ENCODE measurements at places on chromosomes 5 and 9.

DNA sequence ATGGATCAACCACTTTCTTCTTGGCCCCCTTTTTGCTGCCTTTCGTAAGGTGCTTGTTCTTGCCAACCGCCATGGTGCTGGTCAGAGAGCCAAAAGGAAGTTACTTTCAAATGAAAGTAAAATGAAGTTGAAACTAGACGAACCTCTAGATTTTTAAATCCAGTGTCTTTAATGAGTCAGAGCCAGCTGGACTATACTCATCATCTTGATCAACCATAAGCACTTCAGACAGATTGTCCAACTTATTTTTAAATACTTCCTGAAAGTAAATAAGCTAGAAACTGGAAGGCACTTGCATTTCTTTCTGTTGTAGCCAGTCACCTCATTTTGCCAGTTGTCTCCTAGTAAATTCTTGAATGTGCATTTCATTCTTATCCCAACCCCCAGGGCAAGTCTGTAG, 48.9 kb downstream of the JMY start:
- DNase-seq = no peak

DNA sequence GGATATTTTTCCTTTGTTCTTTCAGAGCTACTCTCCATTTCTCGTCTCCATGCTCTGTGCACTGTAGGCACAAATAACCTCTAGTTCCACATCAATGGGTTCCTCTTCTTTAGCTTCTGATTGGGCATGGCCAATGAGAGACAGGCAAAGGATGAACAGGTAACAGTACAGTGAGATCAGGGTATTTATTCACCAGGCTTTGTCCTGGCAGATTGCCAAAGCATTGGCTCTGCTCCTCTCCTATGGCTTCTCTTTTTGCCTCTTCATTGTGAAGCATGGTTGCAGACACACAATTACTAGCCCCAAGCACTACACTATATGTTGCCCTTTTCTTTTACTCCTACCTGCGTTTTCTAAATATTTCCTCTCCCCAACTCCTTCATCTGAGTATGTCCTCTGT, 215.1 kb upstream of the ARRDC3 start:
- no peak for DNase-seq

GRCh38 chr5:159175547-159175946, 33.8 kb downstream of the RNF145 start:
- no peak for DNase-seq

DNA sequence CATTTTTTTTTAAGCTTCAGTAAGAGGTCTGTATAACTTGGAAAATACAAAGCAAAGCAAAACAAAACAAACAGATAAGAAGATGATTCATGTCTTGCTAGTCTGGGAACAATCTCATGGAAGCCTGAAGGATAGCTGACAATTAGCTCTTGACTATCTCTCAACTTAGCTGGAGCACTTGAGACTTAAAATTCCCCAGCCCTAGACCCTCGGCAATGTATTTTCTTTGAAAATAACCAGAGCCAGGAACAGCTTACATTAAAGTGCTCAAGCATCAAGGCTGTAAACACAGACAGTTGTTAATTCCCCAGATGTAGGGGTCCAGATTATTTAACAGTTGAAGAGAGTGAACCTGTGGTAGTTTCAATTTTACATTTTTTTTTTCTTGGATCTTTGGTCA, 82.9 kb downstream of the TMEM252 start:
- DNase-seq = no peak

DNA sequence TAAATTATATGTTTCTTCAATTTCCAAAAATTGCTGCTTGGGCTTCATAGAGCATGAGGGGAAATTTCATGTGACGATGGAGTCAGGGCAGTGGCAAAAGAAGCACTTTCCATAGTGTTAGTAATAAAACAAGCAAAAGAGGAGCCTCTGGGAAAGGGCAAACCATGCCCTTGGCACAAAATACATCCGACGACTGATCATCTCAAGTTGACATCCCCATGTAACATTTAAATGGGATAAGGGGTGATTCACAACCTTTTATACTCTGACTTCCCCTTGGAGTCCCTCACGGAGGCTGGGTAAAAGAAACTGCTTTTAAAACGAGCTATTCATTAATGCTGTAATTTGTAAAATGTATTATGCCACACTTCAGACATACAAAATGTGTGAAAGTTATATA, 161.4 kb upstream of the DMRT1 start:
- DNase-seq = no peak

DNA sequence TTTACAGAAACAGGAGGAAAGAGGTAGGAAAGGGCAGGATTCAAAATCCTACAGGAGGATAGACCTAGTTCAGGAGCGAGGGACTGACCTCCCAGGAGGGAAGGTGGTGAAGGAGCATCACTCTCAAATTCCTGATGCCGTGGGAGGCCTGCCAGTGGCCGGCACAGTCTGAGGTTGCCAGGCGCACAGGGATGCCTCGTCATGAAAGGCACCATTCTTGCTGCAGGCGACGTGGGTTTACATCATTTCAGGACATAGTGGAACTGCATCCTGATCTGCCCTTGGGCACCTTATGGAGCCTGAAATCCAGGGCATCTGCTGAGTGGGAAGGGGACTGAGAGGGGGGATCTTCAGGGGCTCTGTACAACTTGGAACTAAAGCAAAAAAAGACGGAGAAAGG, 163.2 kb upstream of the S1PR3 start:
- DNase-seq = no peak

- no peak for DNase-seq
These were observed 43.4 kb upstream of the VCAN start for GRCh38 chr5:83428126-83428525.

- DNase-seq = no peak
These were observed 138.1 kb downstream of the NXNL2 start for GRCh38 chr9:88672874-88673689.
